ENCODE measurements at places on chromosomes 1 and 21.
A peak's percentile ranks its signal among the peaks of the same experiment; 100 is the strongest.

DNA sequence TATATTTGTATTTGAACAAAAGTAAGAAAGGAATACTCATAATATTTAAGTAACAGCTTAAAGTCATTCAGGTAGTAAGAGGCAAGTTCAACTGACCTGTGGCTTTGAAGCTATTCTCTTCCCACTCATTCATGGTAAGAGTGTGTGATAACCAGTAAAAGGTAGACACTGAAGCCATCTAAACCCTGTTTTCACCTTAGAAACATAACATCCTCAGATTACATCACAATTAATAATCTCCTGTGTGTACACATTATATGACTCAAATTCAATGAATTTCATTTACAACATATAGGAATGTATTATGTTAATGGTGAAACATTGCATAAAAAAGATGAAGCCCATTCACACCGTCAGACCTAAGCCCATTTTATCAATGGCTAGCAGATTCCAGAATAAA lies 364.8 kb upstream of the SNX7 start:
- no peak for DNase-seq

DNA sequence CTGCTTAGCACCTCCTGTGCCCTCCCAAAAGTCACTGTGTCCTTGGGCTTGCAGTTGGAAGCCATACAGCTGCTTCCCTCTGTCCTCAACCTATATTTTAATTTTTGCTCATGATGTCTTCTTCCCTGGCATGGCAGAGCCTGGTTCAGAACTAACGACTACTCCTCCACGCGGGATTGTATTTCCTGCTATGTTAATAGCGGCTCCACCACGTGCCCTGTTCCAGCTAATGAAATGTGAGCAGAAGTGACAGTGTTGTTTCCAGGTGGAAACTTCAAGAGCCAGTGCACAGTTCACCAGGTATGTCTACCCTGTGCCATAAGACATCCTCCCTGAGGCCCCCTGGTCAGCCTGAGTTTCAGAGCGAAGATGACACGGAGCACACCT lies 52.1 kb downstream of the DHRS3 start:
- no peak for DNase-seq

GRCh38 chr21:45320261-45321025 lies 32.7 kb upstream of the POFUT2 start:
- peak; percentile 38 for DNase-seq

GRCh38 chr1:52423771-52424170 lies 19.4 kb downstream of the PRPF38A start:
- no peak for DNase-seq

DNA sequence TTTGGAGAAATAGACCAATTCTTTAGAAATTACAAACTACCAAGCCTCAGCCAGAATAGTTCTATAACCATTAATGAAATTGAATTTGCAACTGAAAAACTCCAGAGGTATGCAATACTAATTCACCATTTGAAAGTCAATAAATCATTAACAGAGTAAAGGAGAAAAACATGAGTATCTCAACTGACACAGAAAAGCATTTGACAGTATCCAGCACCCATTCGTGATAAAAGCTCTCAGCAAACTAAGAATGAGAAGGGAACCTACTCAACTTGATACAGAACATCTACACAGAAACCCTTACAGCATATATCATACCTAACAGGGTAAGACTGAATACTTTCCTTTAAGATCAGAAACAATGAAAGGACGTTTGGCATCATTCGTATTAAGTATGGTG lies 54.3 kb downstream of the ST6GALNAC5 start:
- DNase-seq = no peak

GRCh38 chr1:226125097-226125630 lies 61.4 kb downstream of the ACBD3 start:
- DNase-seq = peak; percentile 85

DNA sequence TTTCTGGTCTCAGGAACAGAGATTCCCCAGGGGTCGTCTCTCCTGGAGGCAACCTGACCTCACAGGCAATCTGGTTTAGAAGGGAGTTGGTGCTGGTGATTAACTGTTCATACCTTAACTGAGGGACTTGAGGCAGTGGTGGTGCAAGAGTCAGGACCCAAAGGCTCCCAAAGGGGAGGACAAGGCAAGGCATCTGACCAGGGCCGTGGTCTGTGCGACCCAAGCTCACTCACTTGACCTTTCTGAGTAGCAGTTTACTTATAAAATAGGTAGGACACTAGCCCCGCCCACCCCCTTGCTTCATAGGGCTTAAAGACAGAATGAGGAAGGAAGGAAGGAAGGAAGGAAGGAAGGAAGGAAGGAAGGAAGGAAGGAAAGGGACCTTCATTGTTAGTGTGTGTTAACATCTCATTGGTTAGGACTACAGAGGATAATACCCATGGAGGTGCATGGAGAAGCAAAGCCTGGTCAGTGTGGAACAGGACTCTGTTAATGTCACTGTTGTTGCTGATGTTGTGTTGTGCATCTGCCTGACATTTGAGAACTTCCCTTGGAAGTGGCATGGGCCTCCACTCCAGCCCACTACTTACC lies 4.6 kb upstream of the KCNA2 start:
- DNase-seq = no peak

GRCh38 chr1:46301406-46301807 lies 2.0 kb downstream of the LRRC41 start:
- DNase-seq = peak; percentile 54

- DNase-seq = no peak
Measured at GRCh38 chr1:152410599-152410998, 3.5 kb downstream of the CRNN start.

- DNase-seq = no peak
Measured at GRCh38 chr1:29629814-29630516, 393.6 kb downstream of the PTPRU start.

GRCh38 chr1:17274186-17275170 lies 25.6 kb downstream of the PADI3 start:
- no peak for DNase-seq

DNA sequence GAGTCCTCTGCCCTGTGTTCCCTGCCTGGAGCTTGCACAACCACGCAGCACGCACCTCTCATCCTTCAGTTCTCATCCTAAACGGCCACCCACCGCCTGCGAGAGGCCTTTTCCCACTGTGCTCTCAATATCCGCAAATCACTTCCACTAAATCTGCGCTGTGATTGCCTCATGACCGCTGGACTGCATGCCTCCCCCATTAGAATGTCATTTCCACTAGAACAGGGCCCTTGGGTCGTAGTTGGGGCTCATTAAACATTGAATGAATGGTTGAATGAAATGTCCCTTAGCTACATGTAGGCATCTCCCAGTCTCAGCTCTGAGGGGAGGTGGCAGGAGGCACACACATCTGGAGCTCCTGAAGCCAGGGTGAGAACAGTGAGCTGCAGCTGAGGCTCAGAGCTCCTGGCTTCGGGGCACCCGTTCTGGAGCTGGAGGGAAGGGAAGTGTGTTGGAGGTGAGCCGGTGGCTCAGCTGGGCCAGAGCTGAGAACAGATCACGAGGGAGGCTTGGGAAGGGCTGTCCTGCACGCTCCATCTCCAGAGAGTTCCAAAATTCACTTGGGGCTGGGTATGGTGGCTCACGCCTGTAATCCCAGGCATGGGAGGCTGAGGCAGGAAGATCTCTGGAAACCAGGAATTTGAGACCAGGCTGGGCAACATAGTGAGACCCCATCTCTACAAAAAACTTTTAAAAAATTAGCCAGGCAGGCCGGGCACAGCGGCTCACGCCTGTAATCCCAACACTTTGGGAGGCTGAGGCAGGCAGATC lies 30.4 kb downstream of the TMEM201 start:
- no peak for DNase-seq

- DNase-seq = no peak
Measured at GRCh38 chr21:23936224-23936623, 1671.1 kb downstream of the MRPL39 start.

DNA sequence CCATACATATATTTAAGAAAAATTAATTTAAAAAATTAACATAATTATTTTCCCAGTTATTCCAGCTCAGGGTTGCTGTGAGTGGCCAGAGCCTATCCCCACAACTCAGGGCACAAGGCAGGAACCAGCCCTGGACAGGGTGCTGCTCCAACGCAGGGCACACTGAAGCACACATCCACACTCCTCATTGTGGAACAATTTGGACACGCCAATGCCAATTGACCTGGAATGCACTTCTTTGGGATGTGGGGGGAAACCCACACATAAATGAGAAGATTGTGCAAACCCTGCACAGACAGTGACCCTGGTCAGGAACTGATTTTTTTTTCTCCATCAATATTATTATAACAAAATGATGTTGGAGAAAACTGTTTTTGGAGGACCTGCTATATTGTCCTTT lies 23.4 kb downstream of the SAMSN1 start:
- DNase-seq = no peak

GRCh38 chr1:41712081-41712480 lies 206.6 kb downstream of the HIVEP3 start:
- no peak for DNase-seq

DNA sequence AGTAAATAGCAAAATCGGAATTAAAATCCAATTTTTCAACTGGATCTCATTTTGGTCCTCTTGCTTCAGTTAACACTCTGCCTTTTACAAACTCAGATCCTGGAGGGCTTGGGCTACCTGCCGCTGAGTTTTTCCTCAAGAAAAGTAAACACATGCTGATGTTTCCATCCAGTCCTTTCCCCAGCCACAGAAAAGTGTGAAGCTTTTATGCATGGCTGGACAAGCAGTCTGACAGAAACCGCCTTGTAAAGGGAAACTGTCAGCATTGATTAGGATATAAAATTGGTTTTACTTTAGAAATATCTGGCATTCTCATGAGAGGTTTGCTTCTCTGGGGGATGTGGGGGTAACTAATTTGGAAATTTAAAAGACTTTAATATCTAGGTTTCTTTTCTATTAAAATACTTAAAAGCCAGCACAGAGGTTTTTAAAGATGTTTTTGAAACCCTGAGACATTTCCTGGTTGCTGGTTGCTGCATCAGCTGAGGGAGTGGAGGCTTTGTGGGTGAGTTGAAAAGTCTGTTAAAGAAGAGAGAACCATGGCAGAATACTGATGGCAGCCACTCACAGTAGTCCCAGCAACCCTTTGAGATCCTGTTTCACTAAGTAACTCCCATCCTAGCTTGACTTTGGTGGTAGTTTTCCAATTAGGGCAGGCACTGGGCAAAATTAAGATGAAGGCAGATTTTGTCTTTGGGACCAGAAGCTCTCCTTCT lies 238.3 kb downstream of the PAPPA2 start:
- DNase-seq = no peak

GRCh38 chr1:2212274-2212531 lies 15.9 kb upstream of the SKI start:
- DNase-seq = no peak

GRCh38 chr1:234120327-234120944 lies 216.0 kb downstream of the SLC35F3 start:
- DNase-seq = no peak

DNA sequence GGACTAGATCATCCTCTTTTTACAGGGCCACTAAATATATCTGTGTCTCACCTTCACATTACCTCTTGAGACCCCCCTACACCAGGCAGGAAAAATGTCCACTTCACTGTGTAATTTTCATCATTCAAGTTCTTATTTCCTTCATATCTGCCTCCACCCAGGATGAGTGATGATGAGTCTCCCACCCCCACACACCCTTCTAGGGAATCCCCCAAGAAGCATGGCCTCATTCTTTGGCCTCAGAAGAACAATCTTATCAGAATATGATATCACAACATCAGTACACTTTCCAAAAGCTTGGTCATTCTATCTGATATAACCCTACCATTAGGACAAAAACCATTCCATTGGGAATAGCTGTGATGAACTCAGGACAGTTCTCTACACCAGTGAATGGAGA lies 170.3 kb upstream of the DUSP10 start:
- no peak for DNase-seq

- no peak for DNase-seq
Measured at GRCh38 chr1:233497679-233498078, 116.2 kb upstream of the KCNK1 start.

- DNase-seq = no peak
Measured at GRCh38 chr1:174135211-174135610, 24.1 kb upstream of the RABGAP1L start.

GRCh38 chr1:215543191-215543606 lies 23.9 kb upstream of the KCTD3 start:
- no peak for DNase-seq

- no peak for DNase-seq
Measured at GRCh38 chr1:238568735-238569134, 678.0 kb upstream of the ZP4 start.

- DNase-seq = peak; percentile 67
Measured at GRCh38 chr1:2544093-2544874, 11.9 kb upstream of the TNFRSF14 start.

- DNase-seq = no peak
Measured at GRCh38 chr1:201471772-201472171, 2.8 kb upstream of the PHLDA3 start.

GRCh38 chr1:174841747-174842146 lies 158.0 kb upstream of the CACYBP start:
- no peak for DNase-seq

DNA sequence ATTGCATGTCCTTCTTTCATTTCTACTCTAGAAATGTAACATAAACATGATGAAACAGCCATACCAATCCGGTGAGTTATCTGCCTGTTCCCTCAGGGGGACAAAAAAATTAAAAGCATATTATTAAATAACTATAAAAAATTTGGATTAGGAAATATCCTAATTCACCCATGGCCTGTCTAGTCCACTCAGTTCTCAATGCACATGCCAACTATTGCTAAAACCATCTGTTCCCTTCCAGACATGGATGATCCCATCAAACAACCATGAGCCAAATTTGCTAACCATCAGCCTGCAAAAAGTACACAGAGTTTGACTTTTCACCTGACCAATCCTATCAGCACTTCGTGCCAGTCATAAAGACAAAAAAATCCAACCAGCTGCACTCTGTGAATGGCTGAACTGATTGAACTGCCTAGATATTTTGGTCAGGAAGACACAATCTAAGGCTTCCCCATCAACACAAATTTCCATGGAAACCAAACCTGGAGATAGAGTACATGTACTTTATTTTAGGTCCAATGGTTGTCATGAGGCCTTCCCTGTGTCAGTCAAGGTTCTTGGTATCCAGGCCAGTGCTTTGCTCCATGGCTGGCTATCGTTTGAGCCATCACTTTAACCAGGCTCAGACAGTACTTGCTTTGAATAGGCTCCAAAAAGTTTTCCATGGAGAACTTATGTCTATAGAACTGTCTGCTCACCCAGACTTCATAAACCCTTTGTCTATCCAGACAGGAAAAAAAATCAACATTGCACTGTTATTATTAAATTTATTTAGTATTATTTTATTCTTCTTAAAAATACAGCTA lies 570.8 kb downstream of the LTN1 start:
- DNase-seq = no peak

GRCh38 chr1:234869182-234870019 lies 259.2 kb downstream of the TOMM20 start:
- DNase-seq = no peak

All from left hindlimb (tissue), 1 donor.